ENCODE measurements at places on chromosomes 7 and 10.
A peak's percentile ranks its signal among the peaks of the same experiment; 100 is the strongest.

- no peak for DNase-seq
These were observed 280.6 kb downstream of the TFEC start for GRCh38 chr7:115749924-115750323.

DNA sequence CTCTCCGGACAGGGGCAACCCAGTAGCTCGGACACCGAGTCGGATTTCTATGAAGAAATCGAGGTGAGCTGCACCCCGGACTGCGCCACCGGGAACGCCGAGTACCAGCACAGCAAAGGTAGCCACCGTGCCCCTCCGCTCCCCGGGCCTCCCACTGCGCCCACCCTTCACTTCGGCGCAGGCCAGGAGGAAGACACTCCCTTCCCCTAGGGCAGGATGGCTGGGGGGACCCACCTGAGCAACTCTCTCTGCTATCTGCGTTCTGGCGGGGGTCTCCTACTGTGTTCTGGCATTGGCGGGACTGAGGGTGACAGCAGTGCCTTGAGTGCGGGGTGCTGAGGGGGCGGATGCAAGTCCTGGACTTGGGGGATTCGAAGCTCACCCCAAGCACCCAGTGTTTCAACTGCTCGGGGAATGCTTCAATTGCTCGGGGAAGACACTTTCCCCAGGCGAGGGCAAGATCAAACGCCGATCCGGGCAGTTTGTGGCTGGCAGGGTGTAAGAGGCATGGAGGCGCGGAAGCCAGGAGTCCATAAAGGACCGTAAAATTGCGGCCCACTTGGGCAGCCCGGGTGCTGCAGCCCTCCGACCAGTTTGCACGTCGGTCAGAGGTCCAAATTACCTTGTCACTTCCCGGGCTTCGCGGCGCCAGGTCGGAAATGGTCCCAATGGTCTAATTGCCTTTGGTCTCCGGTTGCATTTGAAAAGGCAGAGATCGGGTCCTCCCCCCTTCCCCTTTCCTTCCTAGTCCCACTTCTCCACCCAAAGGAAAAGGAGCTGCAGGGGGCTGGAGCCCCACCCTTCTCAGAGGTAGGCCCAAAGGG lies 950 bp downstream of the EVX1 start:
- no peak for DNase-seq

- DNase-seq: no peak
These were observed 12.7 kb downstream of the EPHB6 start for GRCh38 chr7:142867398-142868187.

- no peak for DNase-seq
These were observed 236.9 kb downstream of the SLC25A13 start for GRCh38 chr7:96084881-96085553.

DNA sequence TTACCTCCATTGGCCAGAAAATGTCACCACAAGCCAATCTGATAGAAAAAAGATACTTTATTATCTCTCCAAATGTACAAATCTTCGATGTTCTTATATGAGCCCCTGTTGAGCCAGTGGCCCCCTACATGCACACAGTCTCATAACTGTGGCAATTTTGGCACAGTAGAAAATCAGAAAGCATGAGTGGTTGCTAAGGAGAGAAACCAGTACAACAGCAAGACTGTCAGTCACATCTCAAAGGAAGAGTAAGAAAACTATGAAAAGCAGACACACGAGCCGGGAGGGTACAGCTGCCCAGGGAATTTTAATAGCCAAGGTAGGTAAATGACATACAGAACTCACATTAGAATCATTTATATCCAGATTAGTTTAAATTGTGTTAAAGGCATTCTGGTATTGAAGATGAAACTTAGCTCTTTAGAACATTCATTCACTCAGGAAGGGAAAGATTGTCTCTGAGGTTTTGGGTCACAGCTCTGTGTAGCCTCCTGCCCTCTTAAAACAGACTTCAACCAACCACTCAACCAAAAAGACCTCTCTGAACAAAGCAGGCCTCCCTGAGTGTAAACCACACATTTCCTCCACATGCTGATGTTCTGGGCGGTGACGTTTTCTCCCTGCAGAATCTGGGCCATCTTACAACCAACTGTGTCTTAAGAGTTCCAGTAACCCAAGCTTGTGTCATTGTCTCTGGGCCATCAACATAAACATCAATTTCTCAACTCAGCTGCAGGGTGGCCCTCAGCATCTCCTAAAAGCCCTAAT lies 80.8 kb upstream of the ADAM12 start:
- no peak for DNase-seq

GRCh38 chr7:25250386-25250785 lies 22.1 kb upstream of the NPVF start:
- no peak for DNase-seq

DNA sequence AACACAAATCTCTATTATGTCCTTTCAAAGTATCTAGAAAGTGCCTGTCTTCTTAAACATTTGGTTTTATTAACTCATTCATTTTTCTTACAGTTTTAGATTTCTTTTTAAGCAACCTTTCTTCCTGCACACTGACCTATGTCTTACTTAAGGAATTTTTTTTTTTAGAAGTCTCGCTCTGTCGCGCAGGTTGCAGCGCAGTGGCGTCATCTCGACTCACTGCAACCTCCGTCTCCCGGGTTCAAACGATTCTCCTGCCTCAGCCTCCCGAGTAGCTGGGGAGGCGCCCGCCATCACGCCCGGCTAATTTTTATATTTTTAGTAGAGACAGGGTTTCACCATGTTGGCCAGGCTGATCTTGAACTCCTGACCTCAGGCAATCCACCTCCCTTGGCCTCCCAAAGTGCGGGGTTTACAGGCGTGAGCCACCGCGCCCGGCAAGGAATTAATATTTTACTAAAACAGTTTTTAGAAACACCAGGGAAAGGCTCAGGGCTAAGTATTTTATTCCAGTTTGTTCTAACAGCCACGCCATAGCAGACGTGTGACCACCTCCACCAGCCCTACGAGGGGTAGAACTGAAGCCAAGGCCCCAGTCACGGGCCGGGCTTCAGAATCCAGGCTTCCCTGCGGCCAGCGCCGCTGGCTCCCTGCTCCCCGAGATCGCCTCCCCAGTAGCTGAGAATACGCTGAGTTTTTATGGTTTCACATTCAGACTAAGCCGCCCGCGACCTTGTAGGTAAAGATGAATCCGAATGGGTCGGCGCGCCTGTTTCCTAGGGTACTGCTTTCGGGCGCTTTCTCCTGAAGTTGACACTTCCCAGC lies 941 bp upstream of the LUC7L2 start:
- peak; percentile 15 for DNase-seq

GRCh38 chr7:129615018-129615417 lies 3.5 kb downstream of the NRF1 start:
- no peak for DNase-seq

DNA sequence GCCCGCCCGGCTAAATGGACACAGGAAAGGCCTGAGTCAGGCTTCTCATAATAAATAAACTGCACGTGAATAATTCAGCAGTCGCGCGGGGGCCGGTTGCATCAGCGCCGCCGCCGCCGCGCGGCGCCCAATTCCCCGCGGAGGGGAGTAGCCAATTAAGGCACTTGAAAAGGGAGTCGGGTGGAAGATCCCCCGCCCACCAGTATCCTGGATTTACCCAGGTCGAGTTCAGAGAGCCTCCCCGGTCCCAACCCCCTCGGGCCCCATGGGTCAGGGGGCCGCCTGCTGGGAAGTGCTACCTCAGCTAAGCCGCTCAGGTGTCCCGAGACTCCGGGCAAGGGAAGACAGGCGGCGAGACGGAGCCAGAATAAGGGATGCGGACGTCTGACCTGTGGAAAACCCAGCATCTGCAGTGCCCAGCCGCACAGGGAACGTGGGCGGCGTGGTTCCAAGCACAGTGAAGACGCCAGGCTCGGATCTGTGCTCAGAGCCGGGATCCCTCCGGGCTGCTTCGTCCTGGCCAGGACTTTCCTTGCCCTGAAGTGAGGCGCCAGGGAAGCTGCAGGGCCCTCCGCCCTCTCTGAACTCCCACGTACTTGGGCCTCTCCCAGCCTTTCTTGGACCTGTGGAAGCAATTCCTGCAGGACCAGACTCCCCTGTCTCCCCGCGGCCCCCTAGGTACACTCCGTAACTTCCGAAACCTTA lies 7.3 kb upstream of the LBX1 start:
- no peak for DNase-seq

DNA sequence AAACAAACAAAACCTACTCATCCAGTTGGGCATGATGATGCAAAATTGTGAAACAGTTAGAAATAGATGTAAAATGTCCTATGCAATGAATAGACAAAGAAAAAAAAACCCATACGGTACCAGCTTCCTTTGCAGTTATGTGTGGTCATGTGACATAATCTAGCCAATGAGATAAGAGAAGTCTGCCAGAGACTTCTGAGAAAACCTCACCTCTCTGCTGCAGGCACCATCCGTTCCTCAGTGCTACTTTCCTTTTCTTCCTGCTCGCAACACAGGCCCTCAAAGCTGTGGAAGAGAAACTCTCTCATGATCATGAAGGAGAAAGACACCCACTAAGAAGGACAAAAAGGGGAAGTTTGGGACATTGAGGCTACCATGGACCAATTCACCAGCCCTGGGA lies 76.8 kb upstream of the CARD11 start:
- no peak for DNase-seq

GRCh38 chr7:155533827-155534690 lies 12.3 kb downstream of the CNPY1 start:
- peak; percentile 19 for DNase-seq

GRCh38 chr10:93465806-93466675 lies 16.1 kb downstream of the MYOF start:
- DNase-seq: no peak

- no peak for DNase-seq
These were observed 186.4 kb downstream of the LRRC4 start for GRCh38 chr7:127844707-127845331.

- no peak for DNase-seq
These were observed 63.2 kb upstream of the TMEM168 start for GRCh38 chr7:112853422-112853821.

DNA sequence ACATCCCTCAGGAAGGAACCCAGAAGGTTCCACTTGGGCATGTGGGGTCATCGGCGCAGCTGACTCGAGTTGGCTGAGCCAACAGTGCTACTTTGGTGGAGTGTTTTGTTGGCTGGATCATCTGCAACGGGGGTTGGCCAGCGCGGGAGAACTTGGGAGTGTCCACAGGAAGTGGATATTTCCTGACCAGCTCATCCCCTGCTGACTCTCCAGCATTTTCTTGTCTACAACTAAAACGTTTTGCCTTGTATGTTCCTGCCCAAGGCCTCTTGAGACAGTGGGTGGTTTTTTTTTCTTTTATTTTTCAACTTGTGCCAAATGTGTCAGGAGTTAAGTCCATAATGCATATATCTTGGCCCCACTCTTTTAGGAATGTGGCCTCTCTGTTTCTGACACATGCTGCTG lies 208.6 kb downstream of the ZNF365 start:
- no peak for DNase-seq

DNA sequence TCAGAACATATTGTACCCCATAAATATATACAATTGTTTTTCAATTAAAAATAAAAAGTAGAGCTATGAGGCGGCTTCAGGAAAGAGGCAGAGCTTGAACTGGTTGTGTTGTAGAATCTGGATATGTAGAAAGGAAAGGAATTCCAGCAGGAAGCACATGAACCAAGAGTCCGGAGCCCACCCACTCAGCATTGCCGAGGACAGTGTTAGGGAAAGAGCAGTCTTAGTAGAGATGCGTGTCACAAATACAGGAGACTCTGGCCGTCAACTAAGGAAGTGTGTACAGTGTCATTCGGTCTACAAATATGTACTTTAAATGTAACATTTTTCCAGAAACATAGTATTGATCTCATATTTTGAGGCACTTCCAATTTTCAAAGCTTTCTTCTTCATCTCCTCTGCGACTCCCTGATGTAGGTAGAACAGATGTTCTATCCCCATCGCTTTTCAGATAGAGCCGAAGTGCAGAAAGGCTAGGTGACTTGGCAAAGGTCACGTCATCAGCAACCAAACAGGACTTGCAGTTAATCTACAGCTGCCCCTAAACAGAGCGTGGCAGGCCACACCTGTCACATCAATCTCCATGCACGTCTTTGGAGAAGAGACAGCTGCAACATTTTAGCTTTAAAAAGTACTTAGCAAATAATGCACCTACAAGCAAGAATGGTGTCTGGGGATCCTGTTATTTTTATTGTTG lies 25.3 kb upstream of the GJD4 start:
- DNase-seq: no peak

DNA sequence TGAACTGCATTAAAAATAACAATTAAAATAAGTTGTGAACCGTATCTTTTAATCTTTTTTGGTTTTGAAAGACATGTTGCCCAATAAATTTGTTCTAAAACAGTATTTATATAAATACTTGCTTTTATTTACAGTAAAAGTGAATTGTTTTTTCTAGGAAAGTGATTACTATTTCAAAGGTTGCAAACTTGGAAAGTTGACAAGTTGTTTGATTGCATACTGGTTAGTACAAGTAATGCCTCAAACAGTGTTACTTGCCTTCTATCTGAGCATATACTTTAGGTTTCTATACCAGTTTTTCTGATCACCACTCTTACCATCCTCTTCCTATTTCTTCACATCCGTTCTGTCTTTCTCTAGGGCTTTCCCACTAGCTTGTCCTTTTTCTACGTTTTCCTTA lies 212.6 kb downstream of the FOXP2 start:
- DNase-seq: no peak

GRCh38 chr10:116737627-116738327 lies 4.6 kb downstream of the HSPA12A start:
- no peak for DNase-seq

- no peak for DNase-seq
These were observed 1.1 kb downstream of the PLXDC2 start for GRCh38 chr10:19817231-19817933.

- no peak for DNase-seq
These were observed 84.0 kb downstream of the SEMA3D start for GRCh38 chr7:85102813-85103350.

DNA sequence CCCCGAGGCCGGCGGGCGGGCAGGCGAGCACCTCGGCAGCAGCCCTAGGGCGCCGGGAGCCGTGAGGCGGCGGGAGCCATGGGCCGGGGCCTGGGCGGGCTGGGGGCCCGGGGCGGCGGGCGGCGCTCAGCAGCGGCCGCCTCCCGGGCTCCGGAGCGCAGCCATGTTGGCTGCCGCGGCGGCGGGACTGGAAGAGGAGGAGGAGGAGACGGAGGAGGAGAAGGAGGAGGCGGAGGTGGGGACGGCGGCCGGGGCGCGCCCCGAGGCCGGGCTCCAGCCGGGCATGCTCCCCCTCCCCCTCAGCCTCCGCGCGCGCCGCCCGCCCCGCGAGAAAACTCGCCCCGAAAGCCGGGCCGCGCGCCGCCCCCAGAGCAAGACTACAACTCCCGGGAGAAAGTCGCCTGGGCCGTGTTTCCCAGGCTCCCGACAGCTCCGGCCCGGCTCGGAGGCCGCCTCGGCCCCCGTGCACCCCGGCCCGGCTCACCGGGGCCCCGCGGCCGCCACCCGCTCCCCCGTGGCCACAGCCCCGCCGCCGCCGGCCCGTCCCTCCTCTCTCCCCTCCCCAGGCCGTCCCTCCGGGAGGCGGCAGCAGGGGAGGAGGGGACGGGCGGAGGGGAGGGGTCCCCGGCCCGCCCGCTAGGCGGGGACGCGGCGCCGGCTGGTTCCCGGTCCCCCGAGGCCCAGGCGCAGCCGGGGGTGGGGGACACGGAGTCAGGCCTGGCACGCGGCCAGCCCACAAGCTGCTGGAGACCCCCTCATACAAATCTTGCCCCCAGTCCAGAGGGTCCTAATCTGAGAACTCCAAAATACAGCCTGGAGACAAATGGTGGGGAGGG lies at the start of gene DLG5:
Gene DLG5 (minus strand): TSS at position 190 of the 836 bp plus-strand sequence. CDS start 235 bp downstream, outside the sequence.
- DNase-seq: peak; percentile 13

Measured in activated CD4-positive, alpha-beta T cell treated with anti-CD3 and anti-CD28 coated beads for 24 hours (primary cell).